ENCODE measurements at places on chromosomes 2 and 18.

DNA sequence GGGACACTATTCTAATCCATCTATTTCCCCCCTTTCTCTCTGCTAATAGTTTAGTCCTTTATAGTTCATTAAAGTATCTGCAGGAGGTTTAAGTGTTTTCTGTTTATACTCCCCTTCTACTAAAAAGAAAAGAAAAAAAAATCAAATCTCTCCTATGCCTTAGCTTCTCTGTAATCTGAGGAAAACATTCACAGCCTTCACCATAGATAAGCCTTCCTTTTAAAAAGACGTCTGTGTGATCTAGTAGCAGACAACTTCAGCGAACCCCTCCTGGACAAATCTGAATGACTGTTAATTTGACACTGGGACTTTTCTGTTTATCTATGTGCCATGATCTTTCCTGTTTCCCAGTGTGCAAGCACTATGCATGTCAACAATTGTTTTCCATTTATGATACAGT is 70.4 kb upstream of the CDH19 start:
- no peak for DNase-seq

DNA sequence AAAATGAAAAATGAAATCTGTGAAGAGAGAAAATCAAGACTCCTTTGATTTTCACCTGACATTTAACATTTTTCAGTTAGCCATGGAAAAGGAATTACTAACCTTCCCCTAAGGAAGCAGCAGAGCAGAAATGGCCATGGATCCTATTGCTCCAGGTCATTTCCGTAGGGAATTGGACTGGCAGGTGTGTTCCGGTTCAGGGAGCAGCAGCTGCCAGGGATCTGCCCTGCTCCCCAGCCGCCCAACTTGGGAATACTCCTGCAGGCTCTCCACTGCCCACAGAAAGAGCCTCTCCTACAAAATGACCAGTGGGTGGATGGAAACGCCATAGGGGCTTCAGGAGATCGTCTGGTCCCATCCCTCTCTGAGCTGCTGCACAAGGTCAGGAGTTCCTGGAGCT is 86.0 kb upstream of the MAPK4 start:
- no peak for DNase-seq

DNA sequence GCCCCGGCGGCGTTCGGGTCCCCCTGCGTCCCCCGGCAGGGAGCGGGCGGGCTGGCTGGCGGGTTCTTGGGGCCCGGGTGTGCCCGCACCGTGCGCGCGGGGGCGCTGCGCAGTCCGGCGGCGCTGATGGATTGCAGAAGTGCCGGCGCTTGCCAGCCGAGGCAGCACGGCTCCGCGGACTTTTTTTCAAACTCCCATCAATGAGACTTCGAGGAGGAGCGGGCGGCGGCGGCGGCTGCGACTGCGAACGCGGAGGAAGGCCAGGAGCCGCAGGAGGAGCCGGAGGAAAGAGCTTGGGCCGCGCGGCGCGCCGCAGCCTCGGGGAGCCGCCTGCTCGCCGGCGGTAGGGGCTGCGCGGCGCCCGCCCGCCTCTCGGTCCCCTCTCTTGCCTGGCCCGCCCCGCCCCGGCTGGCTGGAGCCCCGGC is at the start of gene GLI2:
GLI2 (plus strand) TSS at position 123 of the 425 bp plus-strand sequence. CDS start 61,453 bp downstream, outside the sequence.
- DNase-seq, result peak; percentile 91

- DNase-seq, result peak; percentile 49
These were observed 12.7 kb downstream of the ICOS start for GRCh38 chr2:203949228-203949627.

DNA sequence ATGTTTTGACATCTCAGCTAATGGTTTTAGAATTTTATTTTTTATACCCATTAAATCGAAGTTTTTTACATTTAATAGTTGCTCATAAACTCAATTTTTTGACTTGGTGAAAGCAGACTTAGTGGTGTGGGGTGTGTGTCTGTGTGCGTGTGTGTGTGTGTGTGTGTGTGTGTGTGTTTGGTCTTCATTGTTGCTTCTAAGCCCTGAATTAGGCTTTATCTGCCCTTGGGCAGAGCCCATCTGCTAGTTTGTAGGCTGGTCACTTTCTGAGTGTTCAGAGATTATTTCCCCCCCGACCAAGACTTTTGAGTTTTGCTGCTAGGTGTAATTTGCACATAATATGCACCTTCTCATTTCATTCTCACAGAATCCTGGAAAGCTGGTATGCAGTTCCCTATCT is 14.3 kb downstream of the PAX3 start:
- DNase-seq, result no peak

- no peak for DNase-seq
These were observed 127.6 kb upstream of the HS6ST1 start for GRCh38 chr2:128446049-128446873.

- no peak for DNase-seq
These were observed 37.5 kb downstream of the ANO7 start for GRCh38 chr2:241225983-241226382.

DNA sequence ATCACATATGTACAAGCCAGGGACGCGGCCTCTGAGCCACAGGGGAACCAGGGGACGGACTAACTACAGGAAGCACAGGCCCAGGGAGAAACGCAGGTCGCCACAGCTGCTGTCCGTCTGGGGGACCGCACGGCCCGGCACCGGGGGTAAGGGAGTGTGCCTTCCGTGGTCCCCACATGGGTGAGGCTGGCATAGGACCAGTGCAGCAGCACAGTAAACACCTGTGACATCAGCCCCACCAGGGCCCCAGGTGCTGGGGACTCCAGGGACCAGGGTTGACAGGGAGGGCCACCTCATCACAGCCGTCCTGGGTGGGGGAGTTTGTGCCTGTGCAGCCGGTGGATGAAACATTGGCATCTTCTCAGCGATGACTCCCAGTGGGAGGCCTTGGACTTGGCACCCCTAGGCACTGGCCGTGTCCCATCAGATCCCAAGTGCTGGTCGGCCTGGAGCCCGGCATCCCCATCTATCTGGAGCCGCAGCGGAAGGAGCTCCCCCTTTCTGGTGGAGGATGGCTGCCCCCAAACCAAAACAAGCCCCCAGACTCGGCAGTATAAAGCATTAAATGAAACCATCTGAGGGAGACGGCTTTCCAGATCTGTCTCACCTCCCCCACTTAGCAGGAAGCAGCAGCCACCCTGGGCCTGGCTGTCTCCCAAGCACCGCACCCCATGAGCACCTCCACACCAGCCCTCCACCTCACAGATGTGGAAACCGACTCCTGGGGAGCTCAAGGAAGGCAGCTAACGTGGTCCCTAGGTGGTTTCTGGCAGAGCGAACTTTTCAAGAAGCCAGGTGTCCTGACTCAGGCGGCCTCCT is 22.5 kb downstream of the AQP12A start:
- no peak for DNase-seq

DNA sequence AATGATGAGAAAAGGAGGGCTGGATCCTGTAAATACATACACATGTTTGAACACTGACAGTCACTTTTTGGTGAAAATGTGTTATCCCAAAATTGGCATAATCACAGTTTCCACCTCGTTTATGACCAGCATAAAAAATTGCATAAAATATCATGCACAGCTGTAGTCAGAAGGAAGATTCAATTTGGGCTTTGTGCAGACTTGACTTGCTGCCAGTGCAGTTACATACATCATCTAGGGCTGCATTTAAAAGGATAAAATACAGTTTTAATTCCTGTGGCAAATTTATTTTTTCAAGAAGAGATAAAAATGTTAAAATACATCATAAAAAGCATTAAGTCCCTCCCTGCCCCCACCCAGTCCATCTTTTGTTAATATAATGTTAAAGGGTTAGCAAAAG is 103.8 kb downstream of the VWC2L start:
- no peak for DNase-seq

Data from fibroblast of skin of right biceps (primary cell).